Activated T-cell treated with anti-CD3 and anti-CD28 coated beads for 4 hours (primary cell): ENCODE measurements at places on chromosomes 13 and 19.

DNA sequence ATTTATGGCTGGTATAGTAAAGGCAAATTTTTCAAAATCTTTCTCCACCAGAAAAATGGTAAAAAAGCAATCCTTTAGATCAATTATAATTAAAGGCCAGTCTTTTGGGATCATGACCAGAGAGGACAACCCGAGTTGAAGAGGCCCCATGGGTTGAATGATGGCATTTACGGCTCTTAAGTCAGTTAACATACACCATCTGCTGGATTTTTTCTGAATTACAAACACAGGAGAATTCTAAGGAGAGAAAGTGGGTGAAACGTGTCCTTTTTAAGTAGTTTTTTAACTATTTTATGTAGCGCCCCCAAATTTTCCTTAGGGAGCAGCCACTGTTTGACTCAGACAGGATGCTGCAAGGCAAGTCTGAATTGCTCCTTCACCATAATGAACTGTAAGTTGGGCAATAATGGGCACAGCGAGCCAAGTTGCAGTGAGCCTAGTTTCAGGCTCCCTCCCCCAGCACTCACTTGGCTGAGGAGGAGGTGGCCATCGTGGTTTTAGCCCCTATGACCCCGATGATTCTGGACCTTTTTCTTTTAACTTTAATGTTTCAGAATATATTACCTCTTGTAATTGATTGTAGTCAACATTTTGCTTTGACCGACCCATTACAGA is 13.6 kb upstream of the ZNF611 start:
- no peak for DNase-seq

DNA sequence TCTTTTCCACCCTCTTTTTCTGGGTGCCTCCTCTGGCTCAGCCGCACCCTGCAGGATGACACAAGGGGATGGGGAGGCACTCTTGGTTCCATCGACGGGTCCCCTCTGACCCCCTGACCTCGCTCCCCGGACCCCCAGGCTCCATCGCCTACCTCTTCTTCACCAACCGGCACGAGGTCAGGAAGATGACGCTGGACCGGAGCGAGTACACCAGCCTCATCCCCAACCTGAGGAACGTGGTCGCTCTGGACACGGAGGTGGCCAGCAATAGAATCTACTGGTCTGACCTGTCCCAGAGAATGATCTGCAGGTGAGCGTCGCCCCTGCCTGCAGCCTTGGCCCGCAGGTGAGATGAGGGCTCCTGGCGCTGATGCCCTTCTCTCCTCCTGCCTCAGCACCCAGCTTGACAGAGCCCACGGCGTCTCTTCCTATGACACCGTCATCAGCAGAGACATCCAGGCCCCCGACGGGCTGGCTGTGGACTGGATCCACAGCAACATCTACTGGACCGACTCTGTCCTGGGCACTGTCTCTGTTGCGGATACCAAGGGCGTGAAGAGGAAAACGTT is 24.0 kb downstream of the LDLR start:
- DNase-seq = no peak

DNA sequence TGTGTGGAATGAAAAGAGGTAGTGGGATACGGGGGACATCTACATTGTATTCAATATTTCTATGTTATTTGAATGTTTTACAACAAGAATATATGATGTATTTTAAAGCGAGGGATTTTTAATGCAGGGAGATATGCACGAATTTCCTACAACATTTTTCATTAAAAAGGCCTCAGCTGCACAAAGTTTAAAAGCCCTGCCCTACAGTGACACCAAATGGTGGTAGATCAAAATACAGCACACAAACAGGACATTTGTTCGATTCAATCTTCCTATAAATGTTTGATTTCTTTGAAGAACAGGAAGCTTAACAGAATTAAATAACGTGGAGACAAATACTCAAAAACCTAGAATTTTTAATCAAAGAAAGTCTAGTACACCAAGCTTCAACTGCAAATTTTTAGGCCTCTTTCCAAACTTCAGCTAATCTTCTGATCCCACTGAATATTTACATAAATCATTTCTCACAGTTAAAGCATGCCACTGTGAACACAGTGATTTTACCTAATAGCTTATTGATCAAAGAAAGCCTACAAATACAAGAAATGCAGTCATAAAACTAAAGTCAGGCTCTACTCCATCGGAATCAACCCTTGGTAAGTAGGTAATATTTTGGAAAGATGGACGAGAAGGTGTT is 257.2 kb downstream of the DIAPH3 start:
- no peak for DNase-seq

DNA sequence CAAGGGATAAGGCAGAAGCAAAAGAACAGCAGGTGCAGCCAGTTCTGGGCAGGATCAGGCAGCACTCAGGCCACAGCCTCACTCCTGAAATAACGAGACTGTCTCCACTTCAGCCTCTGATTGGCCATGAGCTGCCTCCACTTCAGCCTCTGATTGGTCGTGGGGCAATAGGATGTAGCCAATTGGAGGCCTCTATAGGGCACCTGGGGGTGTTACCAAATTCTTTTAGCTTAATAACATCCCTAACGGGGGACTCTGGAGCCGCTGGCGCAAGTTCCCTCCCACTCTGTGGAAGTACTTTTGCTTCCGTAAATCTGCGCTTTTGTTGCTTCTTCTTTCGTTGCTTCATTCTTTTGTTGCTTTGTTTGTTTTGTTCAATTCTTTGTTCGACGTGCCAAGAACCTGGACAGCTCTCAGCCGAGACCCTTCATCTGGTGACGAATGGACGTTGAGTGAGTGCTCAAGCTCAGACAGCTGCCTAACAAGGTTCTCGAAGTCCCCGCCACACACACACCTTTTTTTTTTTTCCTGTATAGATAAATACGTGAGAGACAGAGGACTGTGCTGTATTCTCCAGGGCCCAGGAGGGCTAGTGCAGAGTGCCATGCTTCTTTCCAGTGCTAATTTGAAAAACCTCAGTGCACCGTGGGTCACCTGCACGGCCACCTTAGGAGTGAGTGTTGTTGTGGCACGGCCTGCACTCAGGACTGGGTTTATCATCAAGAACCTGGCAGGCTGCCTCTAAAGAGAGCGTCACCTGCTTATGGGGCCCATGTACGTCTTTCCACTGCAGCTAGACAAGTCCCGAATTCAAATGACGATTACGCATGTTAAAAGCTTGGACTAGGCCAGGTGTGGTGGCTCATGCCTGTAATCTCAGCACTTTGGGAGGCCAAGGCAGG is 32.0 kb upstream of the TUBGCP3 start:
- no peak for DNase-seq

GRCh38 chr13:73261739-73262216 is 203.0 kb downstream of the KLF5 start:
- no peak for DNase-seq

DNA sequence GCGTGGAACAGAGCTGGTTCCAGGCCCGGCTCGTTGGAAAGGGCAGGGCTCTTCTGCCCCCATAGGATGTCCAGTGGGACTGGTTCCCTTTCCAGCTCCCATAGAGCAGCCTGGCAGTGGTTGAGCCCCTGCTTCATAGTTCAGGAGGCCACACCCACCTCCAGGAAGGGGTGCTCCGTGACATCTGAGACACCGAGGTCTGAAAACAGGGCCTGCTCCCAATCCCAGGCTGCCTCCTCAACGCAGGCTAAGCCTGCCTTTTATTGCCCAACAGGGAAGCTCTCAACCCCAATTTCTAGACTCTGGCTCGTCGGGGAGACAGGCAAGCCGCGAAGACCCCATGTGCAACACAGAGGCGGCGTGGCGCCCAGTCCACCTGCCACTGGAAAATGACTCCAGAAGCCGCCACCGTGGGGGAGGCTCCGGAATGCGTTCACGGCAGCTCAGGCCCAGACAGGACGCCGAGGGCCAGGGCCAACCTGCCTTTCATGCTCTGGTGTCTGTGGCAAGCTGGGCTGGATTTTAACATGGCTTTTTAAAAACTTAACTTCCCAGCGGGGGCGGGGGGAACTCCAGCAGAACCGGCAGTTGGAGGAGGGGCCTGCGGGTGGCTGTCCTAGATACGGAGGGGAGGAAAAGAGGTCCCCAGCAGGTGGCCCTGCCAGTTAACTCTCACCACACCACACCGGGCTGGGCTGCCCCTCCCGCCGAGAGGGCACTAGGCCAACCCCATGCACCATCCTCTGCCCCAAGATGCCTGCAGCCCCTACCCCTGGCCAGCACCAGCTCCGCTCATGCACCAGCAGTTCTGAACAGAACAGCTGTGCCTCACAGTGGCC is 17.9 kb upstream of the TINCR start:
- peak; percentile 30 for DNase-seq

- peak; percentile 1 for DNase-seq
Observed at GRCh38 chr19:34173193-34173956, 1.1 kb downstream of the LSM14A start.

DNA sequence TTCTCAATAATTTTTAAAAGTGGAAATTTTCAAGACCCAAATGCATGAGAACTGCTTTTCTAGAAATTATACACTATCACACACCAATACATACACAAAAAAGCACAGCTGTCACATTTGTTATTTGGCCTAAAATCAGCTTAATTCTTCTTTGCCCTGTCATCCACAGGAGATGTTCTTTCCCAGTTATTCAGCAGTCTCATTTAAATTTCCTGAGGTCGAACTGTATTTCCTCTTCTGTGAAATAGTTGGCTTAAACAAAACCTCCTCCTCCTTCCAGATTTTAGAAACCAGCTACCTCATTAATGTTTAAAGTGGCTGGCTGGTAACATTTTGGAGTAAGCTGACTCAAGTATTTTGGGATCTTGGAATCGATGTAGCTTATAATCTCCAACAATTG is 39.1 kb downstream of the SMAD9 start:
- no peak for DNase-seq

DNA sequence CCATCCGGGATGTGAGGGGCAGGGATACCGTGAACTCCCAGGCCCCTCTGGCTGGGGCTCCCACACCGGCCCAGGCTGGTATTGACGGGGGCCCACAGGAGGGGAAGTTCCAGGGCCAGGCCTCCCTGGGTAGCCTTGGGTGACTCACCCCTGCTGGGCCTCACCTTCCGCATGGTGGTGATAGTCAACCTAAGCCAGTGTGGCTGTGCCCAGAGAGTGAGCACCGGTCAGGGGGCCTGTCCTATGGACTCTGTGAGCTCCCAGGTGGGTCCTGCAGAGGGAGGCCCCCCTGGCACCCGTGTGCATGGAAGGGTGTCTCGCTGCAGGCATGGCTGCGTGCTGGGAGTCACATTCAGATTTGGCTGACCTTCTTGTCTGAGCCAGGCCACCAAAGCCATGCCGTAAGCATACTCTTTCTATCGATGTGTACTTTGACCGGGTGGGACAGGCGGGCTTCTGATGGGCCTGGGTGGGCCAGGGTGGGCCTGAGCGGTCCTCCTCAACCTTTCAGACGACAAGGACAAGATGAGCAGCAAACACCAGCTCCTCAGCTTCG is 27.6 kb downstream of the DHX34 start:
- DNase-seq = no peak

DNA sequence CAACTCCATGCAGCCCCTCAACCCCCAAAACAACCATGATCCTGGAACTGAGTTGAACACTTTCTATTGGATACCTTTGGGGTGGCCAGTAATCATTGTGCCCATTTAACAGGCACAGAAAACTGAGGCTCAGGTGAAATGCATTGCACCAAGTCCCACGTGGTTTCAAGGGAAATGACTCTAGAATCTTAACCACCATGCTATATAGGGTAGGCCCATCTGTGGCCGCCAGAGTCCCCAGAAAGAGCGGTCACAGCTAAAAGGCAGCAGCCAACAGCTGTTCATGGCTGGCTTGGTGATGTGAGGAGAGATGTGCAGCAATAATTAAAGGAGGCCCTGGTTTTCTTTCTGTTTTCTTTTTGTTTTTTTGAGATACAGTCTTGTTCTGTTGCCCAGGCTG is 2.6 kb downstream of the CNN1 start:
- no peak for DNase-seq

DNA sequence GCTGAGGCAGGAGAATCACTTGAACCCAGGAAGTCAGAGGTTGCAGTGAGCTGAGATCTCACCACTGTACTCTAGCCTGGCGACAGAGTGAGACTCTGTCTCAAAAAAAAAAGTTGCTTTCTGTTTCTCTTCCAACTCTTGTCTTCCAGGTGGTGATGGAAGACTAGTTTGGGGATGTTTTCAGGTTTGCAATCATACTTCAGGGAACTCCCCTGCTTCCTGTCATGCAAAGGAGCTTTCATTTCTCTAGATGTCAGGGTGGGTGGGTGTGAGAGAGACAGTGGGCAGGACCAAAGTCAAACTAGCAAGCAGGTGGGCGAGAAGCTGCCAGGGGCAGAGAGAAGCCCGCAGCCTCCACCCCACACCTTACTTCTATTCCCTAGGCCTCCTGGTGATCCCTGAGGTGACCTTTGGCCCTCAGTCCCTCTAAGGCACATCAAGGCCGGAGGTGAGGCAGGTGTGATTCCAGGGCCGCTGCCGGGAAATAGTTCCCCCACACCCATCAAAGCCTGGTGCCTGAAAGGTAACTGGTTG is 25.7 kb downstream of the CCNE1 start:
- DNase-seq = peak; percentile 38

- no peak for DNase-seq
Observed at GRCh38 chr13:112900226-112900600, 68.8 kb upstream of the MCF2L start.

DNA sequence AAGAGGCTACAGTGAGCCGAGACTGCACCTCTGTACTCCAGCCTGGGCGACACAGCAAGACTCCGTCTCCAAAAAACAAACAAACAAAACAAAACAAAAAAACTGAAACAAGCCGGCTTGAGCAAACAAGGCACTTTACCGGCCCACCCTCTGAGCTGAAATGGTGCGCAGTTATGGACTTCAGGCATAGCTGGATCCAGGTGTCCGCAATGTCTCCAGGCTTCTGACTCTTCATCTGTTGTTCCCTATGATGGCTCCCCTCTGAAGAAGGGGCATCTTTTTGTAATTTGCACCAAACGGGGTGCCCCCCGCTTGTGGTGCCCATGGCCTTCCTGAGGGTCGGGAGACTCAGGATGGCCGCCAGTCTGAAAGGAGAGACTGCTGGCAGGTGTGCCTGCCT is 6.2 kb downstream of the C2CD4C start:
- no peak for DNase-seq

DNA sequence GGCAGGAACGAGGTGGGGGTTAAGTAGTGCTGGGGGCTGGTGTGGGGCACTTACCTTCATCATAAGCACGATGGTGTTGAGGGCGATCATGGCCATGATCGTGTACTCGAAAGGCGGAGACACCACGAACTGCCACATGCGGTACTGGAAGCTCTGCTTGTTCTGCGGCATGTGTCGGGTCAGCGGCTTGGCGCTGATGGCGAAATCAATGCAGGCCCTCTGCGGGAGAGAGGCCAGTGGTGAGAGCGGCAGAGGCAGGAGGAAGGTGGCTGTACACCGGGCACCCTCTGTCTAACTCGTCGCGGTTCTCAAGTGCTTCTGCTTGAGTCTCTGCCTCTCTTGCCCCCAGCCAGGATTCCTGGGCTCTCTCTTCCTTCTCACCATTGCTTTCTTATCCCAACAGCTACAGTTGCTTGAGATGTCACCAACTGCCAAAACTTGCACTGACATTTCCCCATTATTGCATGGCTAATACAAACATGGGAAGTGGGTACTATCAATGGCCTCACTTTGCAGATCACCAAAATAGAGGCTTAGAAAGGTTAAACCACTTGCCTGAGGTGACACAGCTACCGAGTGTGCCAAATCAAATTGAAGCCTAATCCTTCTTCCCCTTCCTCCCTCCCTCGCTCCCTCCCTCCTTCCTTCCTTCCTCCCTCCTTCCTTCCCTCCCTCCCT is 105.0 kb downstream of the IER2 start:
- no peak for DNase-seq
